ENCODE measurements at places on chromosomes 13 and 19.
A peak's percentile ranks its signal among the peaks of the same experiment; 100 is the strongest.

- DNase-seq: no peak
These were observed 8.6 kb downstream of the KDM4B start for GRCh38 chr19:4977299-4978174.

DNA sequence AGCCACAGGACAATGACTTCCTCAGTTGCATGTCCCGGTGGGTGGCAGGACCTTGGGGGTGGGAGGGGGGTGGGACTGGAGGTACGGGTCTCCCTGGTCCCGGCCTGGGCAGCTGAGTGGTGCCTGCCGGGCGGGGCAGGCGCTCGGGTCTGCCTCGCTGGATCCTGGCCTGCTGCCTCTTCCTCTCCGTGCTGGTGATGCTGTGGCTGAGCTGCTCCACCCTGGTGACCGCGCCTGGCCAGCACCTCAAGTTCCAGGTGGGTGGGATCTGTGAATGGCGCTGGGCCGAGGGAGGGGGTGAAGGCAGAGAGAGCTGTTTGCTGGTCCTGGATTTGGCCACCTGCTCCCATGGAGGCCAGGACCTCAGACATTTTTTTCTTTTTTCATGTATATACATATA, 5.6 kb downstream of the TMEM59L start:
- no peak for DNase-seq

- no peak for DNase-seq
These were observed 287.2 kb downstream of the FOXO1 start for GRCh38 chr13:40379196-40379595.

DNA sequence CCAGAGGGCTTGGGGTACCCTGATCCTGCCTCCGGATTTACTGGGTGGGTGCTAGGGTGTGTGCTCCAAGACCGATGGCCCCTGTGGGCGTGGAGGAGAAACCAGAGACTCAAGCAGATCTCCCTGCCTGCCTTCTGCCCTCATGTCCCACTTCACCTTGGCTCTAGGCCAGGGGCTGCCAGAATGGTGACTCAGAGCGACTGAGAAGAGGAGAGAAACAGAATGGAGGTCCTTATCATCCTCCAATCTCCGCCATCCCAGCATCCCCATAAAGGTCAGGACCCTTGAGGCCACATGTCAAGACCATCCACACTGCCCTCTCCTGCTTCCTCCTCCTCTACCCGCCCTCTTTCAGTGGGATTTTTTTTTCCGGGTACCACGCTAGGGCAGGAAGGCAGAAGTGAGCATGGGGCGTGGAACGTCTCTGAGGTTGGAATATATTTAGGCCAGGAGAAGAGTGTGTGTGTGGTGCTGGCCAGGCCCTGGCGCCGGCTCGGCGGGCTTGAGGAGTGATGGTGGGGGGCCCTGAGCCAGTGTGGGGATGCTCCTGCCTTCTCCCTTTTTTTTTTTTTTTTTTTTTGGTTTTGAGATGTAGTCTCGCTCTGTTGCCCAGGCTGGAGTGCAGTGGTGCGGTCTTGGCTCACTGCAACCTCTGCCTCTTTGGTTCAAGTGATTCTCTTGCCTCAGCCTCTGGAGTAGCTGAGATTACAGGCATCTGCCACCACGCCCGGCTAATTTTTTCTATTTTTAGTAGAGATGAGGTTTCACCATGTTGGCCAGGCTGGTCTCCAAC, 22.3 kb downstream of the IER2 start:
- no peak for DNase-seq

DNA sequence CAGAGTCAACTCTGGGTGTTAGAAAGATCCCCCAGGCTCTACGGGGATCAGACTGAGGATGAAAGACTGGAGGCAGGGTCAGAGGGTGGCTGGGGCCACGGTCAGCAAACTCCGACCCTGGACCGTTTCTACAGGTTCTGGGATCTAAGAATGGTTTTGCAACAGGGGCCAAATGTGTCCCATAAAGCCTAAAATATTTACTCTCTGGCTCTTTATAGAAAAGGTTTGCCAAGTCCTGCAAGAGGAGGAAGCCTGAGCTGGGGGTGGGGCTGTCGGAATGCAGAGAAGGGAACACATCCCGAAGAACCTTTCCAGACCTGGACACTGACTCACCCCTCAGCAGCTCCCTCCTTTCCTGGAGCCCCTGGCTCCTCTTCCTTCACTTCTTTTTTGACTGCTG, 20.7 kb downstream of the LIG1 start:
- no peak for DNase-seq

DNA sequence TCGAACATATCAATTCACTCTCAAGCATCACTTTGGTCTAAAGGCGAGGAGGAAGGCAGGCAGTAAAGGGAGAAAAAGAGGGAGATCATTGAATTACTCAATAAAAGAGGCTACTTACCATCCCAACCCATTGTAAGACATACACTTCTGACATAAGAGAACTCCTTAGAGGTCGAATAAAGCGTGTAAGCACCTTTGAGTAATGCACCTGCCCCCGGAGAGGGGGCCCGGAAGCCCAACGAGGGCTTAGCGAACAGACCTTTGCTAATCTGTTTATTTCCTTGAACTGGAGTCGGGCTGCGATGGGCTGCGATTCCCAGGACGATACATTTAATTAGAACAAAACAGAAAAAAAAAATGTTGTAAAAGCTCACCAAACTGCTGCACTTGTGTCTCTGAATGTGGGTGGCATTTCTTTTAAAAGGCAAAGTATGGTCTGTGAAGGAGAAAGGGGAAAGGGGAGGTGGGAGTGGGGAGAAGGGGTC, 3.0 kb downstream of the ZC3H4 start:
- DNase-seq: no peak

DNA sequence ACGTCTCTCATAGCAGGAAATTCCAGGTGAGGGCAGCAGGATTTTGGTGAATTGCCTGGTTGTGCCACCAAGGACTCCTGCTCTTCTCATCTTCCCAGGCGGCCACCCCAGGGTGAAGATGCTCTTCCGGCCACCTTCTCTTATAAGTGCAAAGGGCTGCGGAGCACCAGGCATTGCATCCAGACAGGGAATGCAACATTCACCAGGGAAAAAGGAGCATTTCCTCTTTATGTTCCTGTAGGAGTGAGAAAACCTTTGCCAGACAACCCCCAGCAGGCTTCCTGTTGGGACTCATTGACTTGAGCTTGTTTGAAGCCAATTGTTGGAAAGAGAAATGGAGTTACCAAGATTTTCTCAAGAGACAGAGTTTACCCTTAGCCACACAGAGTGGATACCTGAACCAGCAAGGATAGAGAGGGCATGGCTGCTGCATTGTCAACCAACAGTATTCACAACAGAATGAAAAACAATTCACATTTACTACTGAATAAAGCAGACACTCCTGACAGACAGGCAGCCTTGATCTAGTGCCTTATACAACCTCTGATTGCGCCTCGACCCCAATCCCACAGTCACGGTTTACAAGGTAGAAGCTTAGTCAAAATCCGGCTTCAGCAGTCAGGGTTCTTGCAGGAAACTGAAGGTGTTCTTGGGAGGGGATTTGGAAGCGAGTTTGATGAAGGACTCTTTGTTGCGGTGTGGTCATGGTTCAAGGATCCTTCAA, 1.8 kb upstream of the ATP11A start:
- DNase-seq: no peak

- no peak for DNase-seq
These were observed 192.5 kb downstream of the NDFIP2 start for GRCh38 chr13:79673310-79673992.

- DNase-seq: no peak
These were observed 18.6 kb downstream of the TMEM255B start for GRCh38 chr13:113777311-113778260.

DNA sequence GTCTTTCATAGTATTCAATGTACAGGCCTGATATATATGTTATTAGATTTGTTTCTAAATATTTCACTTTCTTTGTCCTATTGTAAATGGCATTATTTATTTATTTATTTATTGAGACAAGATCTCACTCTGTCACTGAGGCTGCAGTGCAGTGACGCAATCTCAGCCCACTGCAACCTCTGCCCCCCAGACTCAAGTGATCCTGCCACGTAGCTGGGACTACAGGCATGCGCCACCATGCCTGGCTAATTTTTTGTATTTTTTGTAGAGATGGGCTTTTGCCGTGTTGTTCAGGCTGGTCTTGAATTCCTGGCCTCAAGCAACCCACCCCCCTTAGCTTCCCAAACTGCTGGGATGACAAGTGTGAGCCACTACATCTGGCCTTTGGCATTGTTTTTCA, 5.4 kb upstream of the GAS6 start:
- DNase-seq: no peak

- peak; percentile 25 for DNase-seq
These were observed 1.4 kb upstream of the ZMYM5 start for GRCh38 chr13:19864746-19865309.

DNA sequence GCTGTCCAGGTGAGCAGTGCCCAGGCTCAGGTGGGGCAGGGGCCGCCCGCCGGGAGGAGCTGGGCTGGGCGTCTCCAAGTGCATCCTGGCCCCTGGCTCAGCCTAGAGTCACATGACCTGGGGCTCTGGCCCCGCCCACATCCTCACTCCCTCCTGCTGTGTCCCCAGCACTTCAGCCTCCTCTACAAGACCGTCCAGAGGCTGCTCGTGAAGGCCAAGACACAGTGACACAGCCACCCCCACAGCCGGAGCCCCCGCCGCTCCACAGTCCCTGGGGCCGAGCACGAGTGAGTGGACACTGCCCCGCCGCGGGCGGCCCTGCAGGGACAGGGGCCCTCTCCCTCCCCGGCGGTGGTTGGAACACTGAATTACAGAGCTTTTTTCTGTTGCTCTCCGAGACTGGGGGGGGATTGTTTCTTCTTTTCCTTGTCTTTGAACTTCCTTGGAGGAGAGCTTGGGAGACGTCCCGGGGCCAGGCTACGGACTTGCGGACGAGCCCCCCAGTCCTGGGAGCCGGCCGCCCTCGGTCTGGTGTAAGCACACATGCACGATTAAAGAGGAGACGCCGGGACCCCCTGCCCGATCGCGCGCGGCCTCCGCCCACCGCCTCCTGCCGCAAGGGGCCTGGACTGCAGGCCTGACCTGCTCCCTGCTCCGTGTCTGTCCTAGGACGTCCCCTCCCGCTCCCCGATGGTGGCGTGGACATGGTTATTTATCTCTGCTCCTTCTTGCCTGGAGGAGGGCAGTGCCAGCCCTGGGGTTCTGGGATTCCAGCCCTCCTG, 16.8 kb upstream of the CELF5 start:
- DNase-seq: no peak

- no peak for DNase-seq
These were observed 18.1 kb upstream of the EID2 start for GRCh38 chr19:39557811-39558623.

GRCh38 chr13:48393030-48393697, 19.7 kb downstream of the LPAR6 start:
- no peak for DNase-seq
